Activated naive CD4-positive, alpha-beta T cell (primary cell): ENCODE measurements at places on chromosomes 2 and 18.

DNA sequence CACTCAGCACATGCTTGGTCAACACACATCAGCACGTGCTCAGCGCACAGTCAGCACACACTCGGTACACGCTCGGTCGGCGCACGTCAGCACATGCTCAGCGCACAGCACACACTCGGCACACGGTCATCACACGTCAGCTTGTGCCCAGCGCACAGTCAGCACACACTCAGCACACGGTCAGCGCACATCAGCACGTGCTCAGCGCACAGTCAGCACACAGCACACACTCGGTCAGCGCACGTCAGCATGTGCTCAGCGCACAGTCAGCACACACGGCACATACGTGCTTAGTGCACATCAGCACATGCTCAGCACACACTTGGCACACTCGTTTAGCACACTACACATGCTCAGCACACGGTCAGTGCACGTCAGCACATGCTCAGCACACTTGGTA is 49.7 kb upstream of the NFATC1 start:
- no peak for DNase-seq

DNA sequence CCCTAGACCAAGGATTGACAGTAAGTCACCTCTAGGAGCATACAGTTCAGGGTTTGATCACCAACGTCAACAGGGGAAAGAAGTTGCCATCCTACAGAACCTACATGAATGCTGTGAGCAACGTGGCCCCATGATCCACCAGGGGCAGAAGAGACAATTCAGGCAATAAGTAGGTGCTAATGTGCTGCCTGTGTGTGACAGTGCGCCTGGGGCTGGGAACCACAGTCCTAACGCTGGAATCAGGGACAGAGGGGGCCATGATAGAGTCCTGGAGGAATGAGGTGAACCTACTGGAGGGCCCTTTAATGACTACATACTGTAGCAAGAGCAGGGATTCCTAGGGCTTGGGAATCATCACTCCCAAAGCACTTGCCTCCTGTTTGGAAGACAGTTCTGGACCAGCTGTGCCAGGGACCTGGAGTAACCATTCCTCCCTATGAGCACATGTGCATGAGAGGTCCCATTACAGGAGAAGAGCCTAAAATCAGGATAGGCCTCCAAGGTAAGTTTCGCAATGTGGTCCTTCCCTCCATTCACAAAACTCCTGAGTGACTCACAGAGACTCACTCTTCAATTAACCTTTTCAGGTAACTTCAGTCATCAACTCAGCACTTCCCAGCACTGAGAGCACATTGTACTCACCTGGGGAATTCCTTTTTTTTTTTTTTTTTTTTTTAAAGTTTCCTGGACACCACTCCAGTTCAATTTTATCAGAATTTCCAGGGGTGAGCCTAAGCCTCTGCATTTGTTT is 214.0 kb downstream of the TMEM163 start:
- DNase-seq = no peak

- no peak for DNase-seq
These were observed 11.0 kb downstream of the CROCC2 start for GRCh38 chr2:240917009-240917683.

GRCh38 chr18:7165846-7166393 is 48.3 kb upstream of the LAMA1 start:
- DNase-seq = no peak

DNA sequence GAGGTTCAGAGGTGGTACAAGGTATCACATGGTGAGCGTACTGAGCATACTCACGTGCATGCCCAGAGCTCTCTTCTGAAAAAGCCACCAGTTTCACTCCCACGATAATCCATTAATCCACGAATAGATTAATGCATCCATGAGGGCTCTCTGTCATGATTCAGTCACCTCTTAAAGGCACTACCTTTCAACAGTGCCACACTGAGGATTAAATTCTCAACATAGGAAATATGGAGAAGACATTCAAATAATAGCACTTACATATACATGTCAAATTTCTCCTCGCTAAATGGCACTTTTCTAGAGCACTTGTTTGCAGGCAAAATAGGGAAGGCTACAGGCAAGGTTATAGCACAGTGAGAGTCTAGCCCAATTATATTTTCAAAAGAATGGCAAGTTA is 825.9 kb downstream of the TRIB2 start:
- no peak for DNase-seq

GRCh38 chr2:105660489-105660888 is 84.2 kb upstream of the NCK2 start:
- no peak for DNase-seq

DNA sequence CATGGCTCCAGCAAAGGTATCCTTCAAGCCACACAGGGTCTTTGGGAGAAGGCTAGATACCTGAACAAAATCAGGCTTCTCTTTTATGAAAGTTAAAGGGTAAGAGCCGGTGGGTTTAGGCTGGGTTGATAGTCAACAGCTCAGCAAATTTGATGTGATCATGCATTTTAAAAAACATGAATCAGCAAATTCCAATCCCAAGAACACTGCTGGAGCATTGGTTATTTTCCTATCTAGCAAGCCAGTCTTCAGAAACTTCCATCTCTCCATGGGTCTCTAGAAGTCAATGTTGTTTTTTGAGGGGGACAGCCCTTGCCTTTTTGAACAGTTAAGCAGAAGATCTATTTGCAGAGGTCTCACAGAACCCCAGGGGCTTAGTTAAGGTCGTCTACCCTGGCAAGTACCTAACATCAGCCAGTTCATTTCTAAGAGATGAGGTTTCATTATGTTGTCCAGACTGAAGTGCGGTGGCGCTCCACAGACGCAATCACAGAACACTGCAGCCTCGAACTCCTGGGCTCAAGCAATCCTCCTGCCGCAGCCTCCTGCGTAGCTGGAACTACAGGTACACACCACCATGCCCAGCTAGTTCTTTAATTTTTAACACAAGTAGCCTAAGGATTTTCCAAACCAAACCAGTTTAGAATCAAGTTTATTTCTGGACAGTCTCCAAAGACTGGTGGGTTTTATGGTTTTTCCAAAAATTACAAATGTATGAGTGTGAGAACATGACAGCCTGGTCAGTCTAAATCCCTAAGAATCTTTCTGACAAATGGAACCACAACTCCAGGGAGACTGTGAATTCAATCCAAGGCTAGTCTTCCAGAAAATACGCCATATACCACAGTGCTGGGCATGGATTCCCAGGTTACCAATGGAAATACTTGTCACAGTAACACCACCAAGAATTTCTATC is 4.1 kb upstream of the ZCCHC2 start:
- DNase-seq = no peak

DNA sequence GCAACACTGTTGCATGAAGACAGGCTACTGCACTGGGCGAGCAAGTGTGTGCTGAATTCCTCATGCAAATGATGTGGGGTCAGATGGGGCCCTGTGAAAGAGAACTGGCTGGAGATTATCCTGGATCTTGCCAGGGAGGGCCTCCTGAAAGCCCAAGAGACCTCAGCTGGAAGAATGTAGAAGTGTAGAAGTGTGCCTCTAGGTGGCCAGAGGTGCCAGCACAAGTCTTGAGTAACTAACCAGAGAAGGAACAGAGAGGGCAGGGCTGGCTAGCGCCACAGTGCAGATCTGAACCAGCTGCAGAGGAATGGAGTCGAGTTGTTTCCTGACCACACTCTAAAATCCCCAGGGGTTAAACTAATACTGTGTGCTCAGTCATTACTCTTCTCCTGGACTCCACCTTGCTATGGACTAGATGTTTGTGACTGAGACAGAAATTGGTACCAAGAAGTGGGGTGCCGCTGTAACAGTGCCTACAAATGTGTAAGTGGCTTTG is 399.3 kb downstream of the LRATD1 start:
- no peak for DNase-seq

GRCh38 chr18:59559528-59559927 is 137.7 kb downstream of the CCBE1 start:
- DNase-seq = no peak

DNA sequence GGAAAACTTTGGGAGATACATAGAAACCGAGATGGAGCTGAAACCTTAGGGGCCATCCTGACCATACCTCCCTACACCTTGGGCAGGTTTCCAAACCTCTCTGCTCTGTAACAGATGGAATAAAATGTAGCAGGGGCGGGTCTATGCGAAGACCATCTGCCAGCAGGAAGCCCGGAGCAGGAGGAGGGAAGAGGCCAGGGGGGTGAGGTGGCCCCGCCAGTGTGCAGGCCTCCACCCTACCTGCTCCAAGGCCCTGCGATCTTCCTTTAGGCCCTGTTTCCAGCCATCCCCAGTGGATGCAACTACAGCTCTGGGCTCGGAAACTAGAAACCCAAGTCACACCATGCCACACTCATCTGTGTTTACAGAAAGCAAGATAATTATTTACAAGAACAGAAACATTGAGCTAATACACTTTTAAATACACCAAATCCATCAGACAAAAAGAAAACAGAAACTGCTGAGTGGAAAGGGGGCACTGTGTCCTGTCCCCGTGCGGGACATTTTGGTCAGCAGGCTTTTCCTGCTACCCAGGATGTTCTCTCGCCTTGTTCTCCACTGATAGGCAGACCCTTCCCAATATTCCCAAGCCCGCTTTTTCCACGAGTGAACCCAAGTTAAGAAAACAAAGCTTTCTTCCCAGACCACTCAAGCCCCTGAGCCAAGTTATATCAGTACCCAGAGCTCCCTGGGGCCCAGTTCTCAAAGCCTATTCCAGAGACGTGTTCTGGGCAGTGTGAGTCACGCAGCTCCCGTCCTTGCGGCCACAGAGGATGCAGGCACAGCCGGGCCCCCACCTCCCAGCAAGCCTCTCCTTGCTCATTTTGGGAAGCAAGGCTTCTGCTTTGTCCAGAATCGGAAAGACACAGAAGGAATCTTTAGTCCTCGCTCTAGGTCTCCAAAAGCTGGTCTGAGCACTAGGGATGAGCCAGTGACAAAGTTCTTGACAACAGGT is 17.3 kb downstream of the CIB4 start:
- DNase-seq = no peak

DNA sequence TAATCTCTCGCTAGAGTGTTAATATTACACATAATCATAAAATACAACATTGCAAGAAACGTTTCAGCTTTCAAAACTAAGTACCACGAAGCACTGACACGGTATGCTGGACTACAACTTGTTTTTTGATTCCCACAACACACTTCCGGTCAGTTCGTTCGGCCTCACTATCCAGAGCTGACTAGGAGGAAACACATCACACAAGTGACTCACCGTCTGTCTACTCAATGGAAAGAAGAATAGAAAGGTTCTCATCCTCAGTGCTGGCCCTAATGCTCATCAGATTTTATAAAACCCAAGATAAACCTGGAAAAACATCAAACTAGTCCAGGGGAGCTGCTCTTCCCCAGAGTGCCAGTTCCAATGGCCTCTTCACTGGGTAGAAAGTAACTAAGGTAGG is 42.9 kb downstream of the ZNF385B start:
- no peak for DNase-seq
